Epithelial cell of esophagus (primary cell): ENCODE measurements at places on chromosomes 3 and 15.
A peak's percentile ranks its signal among the peaks of the same experiment; 100 is the strongest.

DNA sequence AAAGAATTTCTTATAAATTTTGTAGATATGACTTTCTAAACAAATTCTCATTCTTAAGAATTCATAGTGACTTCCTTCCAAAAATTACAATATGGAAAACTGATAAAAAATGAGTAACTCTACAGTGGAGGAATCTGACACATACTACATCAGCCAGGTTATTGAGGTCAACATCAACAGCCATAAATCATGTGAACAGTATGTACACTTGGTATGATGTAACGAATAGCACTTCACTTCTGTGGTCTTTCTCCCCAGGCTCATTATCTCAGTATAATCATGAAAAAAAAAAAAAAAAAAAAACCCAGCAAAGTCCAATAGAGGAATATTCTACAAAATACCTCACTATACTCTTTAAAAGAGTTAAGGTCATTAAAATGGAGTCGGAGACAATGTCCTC, 111.2 kb upstream of the SUCLG2 start:
- DNase-seq = no peak

DNA sequence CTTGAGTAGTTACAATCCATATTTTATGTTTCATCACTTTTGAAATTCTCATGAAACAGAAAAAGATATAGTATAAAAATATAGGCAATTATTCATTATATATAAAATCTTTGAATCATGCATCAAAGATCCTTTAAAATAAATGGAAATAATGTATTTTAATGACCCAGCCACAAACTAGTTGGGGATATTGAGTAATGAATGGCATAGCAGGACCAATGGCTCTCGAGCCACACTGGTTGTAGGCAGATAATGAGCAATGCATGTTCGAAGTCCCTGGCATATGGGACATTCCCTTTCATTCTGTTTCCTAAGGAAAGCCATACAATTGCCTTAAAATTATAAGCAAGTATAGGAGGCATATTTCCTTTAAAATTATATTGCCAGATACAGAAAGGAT, 107.4 kb upstream of the IL12A start:
- peak; percentile 19 for DNase-seq

GRCh38 chr3:32843510-32844321, 25.9 kb downstream of the TRIM71 start:
- DNase-seq = no peak

DNA sequence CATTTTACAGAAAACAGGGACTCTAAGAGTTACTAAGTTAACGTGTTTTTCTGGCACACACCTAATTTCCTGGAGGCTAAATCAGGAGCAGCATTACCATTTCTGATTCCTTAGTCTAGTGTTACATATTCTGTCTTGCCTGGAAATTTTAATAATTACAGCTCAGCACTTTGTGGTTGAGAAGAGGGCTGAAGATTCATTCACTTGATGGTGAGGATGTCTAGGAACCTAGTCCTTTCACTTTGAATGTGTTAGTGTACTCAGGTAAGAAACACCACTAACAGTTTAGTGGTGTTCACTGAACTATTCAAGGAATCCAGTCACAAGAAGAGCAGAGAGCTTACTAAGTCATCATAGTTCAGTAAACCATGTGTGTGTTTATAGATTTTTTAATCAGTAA, 102.8 kb downstream of the STT3B start:
- DNase-seq = no peak

- DNase-seq = no peak
Observed at GRCh38 chr3:155872904-155873646, 2.6 kb downstream of the GMPS start.

DNA sequence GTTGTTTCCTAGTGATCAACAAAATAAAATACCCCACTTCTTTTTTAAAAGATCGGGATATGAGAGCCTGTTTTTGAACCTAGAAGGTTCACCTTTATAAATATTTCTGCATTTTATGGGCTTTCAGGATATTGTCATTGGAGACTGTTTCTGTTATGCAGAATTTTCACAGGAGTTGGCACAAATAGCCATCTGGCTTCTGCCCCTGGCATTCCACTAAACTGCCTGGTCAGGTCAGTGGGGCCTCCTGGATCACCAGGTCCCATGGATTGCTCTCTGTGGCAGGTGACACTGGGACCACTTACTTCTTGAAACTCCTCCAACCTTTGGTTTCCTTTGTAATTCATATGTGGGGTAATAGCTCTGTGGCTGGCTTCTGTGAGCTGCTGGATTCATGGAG, 25.5 kb upstream of the POLR2M start:
- DNase-seq = no peak
